ENCODE measurements at places on chromosomes 11 and 22.

- DNase-seq: no peak
These were observed 12.3 kb downstream of the MS4A6E start for GRCh38 chr11:60339356-60339755.

DNA sequence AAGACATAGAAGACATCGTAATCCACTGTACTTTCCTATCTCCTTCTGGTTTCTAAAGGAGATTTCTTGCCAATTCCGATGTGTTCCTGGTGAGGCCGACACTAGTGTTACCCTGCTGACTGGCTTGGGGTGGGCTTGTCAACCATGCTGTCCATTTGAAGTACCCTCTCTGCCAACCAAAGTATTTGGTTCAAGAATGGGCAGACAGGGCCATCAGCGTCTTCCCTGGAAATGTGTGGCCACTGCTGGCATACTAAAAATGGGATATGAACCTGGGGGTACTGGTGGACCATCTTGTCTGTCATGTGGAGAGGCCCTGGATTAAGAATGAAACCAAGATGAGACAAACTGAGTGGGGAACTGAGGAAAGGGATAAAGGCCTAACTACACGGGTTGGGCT lies 1.8 kb upstream of the VSTM5 start:
- no peak for DNase-seq

GRCh38 chr22:26701323-26701722 lies 43.9 kb downstream of the MIAT start:
- no peak for DNase-seq

DNA sequence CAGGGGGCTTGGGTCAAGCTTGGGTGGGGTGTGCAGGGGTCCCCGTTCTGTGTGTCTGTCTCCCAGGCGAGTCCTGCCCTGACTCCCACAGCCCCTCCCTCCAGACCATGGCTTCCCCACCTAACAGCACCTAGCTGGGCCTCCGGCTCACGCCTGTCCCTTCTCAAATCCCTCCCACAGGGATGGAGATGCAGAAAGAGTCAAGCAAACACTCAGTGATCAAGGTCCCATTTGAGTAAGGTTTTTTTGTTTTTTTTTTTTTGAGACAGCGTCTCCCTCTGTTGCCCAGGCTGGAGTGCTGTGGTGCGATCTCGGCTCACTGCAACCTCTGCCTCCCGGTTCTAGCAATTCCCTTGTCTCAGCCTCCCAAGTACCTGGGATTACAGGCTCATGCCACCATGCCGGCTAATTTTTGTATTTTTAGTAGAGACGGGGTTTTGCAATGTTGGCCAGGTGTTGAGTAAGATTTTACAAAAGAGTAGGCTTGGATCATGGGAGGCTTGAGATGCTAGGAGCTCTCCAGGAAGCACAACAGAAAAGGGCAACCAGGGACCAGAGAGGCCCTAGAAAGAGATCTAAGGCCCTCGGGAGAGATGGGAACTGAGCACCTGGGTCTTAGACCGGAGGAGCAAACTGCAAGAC lies 5.7 kb downstream of the APOBEC3D start:
- no peak for DNase-seq

GRCh38 chr11:14905104-14906033 lies 13.3 kb upstream of the CYP2R1 start:
- no peak for DNase-seq

GRCh38 chr11:113465786-113466185 lies 9.4 kb downstream of the DRD2 start:
- DNase-seq: no peak

DNA sequence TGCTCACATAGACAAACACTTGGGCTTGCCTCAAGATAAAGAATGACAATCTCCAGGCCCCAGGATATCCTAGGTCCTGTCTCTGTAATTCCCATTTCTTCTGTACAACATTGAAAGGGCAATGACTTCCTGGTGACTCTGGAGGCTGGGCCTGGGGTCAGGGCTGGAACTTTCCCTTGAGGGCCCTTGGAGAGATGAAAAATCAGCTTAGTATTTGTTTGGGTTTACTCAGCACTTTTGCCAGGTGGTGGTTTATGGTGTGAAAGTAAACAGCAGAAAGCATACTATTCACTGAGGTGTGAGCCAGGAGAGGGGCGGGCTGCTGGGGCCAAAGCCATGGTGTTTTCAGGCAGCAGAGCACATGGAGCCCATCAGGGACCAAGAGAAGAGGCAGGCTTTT lies 214.7 kb upstream of the NARS2 start:
- no peak for DNase-seq

DNA sequence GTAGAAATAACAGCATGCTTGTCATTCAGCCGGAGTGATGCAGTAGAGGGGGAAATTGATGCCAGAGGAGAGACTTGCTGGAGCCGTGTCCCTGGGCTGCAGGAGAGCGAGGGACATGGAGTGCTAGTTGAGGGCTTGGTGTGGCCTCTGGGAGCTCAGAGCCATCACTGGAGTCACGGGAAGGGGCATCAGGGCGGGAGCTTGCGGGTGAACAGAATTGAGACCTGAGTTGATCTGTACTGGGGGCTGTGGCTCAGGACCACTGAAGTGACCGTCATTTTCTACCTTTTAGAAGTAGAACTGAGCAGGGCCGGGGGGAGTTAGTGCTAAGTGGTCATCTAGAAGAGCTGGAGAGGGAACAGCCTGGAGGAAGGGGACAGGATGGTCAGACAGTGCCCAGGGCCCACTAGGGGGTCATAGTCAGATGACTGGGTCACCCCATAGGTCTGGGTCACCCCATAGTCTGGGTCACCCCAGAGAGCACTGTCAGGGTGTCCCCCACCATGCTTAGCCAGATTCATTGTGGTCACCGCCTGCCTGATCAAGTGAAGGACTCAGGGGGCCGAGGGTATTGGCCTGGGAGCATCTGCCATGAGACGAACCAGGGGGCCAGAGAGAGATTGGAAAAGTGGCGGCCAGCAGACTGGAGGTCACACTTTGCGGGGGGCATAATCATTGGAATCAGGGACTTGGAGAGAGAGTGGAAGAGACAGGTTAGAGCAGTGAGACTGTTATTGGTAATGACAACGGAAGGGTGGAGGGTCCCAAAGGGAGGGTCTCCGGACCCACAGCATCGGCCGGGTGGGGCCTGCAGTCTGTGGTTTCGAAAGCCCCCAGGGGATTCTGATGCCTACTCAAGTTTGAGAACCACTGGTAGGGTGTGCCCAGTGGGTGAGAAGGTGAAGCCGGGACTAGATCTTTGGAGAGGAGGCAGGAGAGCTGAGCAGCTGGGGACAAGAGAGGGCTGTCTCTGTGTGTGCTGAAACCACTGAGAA lies 15.2 kb downstream of the RIBC2 start:
- no peak for DNase-seq

GRCh38 chr11:113034576-113034975 lies 73.4 kb downstream of the NCAM1 start:
- DNase-seq: no peak

DNA sequence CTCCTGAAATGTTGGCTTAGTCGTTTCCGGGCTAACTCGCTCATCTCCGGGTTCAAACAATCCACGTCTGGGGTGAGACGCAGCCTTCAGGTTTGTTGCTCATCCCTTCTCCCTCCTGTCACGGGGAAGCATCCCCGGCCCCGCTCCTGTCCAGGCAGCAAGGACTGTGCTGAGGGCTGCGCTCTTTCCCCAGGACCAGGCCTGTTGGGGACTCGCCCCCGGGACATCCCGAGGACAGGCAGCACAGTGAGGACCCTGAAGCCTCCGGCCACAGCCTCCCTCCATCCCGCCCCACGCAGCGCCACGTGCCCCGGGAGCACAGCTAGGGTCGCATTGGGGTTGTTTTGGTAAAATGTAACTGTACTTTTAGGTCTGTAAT lies 252.0 kb downstream of the BRD1 start:
- no peak for DNase-seq

DNA sequence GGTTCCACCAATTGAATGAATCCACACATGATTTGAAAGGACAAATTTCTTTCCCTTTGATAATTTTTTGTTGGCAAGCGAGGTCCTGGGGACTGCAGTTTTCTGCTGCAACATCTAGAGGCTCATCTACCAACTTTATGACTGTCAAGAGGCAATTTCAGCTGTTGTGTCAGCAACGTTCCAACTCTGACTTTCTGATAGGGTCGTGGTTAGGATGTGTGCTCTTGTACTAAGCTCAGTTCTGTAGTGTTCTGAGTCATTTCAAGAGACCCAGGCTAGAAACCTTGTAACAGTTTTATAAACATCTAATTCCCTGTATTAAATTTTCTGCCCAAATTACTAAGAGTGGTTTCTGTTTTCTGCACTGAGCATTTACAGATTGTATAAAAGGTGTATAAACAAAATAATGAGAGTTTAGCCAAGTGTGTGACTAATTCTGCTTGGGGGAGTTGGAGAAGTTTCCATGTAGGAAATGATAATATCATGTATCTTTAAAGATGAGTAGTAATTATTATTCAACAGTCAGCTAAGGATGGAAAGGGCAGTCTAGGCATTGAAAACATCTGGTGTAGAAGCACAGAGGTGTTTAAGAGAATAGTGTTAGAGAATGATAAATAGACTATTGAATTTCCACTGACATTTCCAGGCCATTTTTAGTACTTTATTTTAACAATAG lies 72.2 kb downstream of the RBMXL2 start:
- DNase-seq: no peak

DNA sequence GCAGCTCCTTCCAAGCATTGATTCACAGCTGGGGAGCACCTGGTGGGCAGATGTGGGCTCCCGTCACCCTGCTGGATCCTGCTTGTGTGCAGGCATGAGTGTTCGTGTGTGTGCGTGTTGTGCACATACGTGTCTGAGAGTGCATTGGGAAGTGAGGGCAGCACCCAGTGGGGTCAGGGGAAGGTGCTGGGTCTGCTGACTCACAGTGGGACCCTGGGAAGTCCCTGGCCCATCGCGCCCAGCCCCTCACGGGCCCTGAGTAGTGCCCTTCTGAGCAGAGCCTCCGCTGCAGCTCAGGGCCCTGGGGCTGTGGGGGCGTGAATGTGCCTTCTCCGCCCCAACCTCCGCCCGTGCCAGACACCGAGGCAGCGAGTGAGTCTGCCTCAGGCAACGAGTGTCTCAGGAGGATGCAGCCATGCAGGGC lies 36.8 kb downstream of the WNT11 start:
- no peak for DNase-seq

- no peak for DNase-seq
These were observed at the start of gene SHANK2 for GRCh38 chr11:71252269-71252769. Gene SHANK2, minus strand, starts transcription at chr11:71252577. Its CDS starts 105,251 bp downstream, at chr11:71147326.

DNA sequence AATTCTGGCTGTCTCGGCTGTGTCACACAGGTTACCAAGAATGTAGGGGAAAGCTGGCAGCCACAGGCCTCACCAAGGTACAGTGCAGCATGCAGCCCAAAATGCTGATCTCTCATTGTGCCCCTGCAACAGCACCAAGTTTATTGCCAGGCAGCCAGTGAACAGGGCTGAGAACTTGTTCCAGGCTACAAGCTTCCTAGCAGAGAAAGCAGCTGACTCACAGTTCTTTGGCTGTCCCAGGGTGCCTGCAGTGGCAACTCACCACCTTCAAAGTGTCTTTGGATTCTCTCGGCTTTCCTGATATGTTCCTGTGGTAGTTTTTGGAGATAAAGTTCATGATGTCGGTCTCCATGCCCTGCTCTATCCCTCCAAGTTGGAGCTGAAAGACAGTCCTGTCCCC lies 719.1 kb upstream of the ANO3 start:
- no peak for DNase-seq

- peak; percentile 49 for DNase-seq
These were observed 318.7 kb downstream of the BUD13 start for GRCh38 chr11:116454020-116454645.

- DNase-seq: no peak
These were observed 13.1 kb upstream of the TCF20 start for GRCh38 chr22:42283278-42284201.

- no peak for DNase-seq
These were observed at the start of gene RHOD for GRCh38 chr11:67056267-67057204. Gene RHOD, plus strand, starts transcription at chr11:67056847. Its CDS starts 56 bp downstream, at chr11:67056903.

GRCh38 chr22:21674638-21675245 lies 8.9 kb downstream of the PPIL2 start:
- DNase-seq: no peak

DNA sequence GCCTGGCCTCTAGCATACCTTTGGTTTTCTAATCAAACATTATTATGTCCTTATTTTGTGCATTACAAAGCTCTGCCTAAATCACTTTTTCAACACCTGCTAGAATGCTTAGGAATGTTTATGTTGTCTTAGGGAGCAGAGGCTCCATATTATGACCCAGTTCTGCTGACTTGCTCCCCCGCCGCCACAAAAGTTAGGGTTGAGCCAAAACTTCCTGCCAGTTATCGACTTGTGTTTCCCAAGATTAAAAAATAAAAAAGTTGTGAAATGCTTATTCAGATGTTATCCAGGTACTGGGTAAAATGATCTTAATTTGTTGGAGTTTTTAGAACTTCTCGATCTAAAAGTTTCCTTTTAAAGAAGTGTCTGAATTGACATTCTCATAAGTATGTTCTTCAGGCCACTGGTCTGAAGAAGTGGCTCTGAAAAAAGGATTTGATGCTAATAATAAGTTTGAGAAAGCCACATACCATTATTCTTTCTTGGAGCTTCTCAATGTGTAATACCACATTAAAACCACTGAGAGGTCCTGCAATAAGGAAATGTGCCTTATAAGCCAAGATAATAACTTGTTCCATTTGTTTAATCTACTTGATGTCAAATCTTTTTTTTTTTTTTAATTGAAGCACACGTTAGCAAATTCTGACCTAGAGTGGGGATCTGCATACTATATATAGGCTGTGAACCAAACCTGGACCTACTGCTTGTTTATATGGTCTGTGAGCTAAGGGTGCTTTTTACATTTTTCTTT lies 2.2 kb downstream of the RNF185 start:
- DNase-seq: no peak

GRCh38 chr11:60863550-60864521 lies 3.5 kb upstream of the ZP1 start:
- DNase-seq: no peak

DNA sequence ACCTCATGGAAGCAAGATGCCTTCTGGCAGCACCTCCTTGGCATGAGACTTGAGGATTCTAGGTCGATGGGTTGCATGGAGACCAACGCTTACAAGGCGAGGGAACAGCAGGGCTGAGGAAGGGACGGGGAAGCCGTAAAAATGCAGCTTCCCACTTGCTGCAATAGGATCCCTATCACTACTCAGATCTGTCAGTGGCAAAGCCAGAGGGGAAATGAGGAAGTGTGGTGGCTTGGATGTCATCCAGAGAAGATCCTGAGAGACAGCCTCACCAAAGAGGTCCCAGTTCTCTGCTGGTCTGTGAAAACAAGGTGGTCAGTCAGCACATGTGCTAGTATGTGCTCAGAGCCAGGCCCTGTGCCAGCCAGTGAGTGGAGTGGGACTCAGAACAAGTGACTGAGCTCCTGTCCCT lies 22.2 kb downstream of the CYB5R2 start:
- DNase-seq: no peak

- DNase-seq: peak; percentile 56
These were observed 6.9 kb downstream of the MCAT start for GRCh38 chr22:43136255-43136654.

- DNase-seq: peak; percentile 84
These were observed at the start of gene ARHGAP42 for GRCh38 chr11:100687054-100687629. Gene ARHGAP42, plus strand, starts transcription at chr11:100687288. Its CDS starts 391 bp downstream, at chr11:100687679.

- peak; percentile 45 for DNase-seq
These were observed 39.0 kb downstream of the CTNND1 start for GRCh38 chr11:57800444-57801182.
